HuH-7 (cell line): ENCODE measurements at places on chromosomes 1 and 21.

DNA sequence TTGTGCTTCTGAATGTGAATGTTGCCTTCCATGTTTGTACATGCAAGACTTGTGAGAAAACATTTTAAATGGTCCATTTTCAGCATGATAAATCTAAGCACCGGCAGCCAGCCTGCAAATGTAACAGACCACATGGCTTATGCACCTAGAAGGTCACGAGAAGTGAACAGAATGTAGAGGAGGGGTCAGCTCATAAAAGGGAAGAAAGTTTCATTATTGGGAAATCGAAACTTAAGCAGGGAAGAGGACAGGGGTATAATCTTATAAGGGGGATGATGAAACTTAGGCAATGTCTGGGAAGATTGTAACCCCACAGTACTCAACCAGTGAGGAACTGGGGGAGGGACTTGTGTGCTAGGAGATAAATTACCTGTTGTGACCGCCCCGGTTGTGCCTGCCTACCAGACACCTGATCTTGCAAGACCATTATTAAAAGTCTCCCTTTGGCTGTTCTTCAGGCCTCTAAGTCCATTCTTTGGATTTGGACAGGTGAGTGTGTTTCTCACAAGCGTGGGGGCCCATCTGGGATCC lies 37.7 kb upstream of the VN1R5 start:
- no peak for DNase-seq

- DNase-seq = no peak
These were observed 11.5 kb upstream of the MYOC start for GRCh38 chr1:171663854-171664575.

- DNase-seq = peak; percentile 0
These were observed 96.3 kb upstream of the TMPRSS15 start for GRCh38 chr21:18499761-18500376.

- no peak for DNase-seq
These were observed 139.9 kb downstream of the TPR start for GRCh38 chr1:186234976-186235686.

GRCh38 chr1:7393136-7393535 lies 378.0 kb upstream of the VAMP3 start:
- DNase-seq = no peak

DNA sequence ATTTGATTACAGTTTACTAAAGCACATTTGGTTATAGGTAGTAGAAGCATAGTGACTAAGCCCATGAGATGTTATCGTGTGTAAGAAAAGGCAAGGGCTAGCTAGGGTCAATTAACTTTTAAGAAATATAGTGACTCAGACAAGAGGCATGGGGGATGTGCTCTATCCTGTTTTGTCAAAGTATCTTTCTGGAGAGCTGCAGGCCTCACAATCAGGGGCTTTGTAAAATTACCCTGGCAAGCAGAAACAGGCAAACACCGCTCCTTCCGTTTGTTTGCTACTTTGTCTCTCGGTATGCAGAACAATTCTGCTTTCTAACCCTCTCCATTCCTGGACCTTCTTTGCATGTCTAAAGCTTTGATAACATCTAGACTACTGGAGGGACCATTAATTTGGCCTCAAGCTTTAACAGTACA lies 26.1 kb upstream of the ZNF697 start:
- DNase-seq = no peak
